NCI-H1048 (cell line): ENCODE measurements at places on chromosomes 2 and 18.

- no peak for DNase-seq
Observed at GRCh38 chr2:236505648-236506047, 64.0 kb upstream of the ACKR3 start.

DNA sequence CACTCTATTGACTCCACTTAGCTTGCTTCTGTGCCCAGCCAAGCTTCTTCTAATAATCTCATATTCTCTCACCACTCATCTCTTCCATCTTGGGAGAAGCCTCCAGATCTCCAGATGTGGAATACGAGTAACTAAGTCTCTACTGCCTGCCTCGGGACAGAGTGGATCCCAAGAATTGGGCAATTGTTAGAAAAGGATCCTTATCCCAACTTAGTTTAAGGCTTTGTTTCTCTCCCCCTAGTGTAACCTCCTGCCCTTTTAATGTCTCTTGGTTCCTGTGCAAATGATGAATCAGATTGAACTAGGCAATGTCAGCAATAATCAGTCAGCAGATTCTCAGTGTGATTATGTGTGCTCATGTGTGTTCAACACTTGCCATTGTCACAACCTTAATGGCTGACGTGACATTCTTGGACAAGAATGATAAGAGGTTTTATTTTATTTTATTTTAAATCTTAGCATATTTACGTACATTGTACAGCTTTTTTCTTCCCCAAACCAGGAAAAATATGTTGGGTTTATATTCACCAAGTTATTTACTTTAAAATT is 59.7 kb downstream of the MYO3B start:
- no peak for DNase-seq

DNA sequence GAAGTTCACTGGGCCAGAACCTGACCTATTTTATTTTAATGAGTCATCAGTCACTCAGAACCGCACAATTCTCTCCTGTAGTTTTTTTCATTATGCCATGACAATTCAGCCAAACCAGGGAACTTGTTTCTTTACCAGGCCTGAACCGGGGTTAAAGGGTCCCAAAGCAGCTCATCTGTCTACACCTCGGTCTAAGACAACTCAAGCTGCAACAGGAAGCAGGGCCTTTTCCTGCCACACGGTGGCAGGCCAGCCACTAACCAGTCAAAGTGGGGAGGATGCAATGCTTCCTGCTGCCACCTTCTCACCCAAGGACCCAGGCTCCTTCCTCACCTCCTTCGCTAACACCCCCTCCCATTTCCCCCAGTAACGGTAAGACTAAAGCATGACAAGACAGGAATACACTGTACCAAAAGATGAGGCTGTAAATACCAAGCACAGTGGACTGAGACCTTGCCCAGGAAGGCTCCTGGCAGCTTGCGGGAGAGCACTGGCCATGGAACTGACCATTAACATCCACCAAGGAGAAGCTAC is 56.7 kb upstream of the ACKR3 start:
- DNase-seq = no peak

GRCh38 chr2:164967781-164968228 is 12.5 kb upstream of the SLC38A11 start:
- no peak for DNase-seq

DNA sequence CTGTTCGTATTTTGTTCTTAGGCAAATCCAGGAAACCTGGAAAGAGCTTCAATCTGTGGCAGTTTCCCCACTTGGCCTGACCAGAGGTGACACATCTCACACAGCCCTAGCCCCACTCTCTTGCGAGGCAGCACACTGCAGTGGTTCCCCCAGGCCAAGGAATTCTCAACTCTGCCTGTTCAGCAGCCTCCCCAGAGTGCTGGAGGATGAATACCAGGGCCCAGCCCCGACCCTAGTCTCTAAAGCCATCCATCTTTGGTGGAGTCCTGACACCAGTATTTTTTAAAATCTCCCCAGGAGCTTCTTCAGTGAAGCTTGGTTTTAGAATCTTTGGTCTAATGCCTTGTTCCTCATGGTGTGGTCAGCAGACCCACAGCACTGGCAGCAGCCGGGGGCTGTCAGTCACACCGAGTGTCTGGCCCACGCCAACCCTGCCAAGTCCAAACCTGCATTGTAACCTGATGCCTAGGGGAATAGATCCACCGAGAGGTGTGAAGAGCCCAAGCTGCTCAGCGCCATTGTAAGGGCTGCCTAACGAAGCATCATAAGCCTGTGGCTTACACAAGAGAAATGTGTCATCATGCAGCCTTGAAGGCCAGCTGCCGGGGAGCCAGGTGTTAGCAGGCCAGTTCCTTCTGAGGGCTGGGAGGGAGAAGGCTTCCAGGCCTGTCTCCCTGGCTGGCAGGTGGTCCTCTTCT is 428.7 kb upstream of the ID2 start:
- no peak for DNase-seq

DNA sequence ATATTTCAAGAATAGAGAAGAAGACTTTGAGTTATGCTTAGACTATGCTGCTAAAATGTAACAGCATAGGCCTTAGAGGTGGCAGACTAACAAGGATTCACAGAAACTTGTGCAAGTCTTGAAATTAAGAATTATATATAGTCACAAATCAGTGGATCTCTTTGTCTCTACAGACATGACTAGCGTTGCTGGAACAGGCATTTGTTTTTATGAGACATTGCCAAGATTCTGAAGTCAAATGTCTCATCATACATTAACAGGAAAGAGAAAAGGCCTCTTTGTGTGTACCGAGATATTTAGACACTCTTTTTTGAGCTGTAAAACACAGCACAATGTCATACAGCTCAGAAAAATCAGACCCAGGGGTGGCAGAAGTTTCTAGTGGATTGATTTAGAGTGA is 207.1 kb downstream of the TMX3 start:
- no peak for DNase-seq

DNA sequence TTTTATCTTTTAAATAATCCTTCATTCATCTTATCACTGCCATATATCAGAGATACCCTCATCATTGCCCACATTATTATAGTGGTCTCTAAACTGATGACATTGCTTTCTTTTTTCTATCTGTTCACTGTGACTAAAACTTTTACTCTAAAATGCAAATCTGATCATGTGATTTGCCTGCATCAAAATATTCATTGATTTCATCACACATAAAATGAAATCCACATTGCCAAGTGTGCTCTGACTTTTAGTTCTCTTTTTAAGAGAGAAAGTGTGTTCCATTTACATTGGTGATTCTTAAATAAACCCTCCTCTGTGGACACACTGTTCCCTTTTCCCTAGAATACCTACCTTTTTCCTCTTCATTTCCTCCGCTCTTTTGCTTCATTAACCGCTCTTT is 7.5 kb downstream of the REL start:
- DNase-seq = no peak

DNA sequence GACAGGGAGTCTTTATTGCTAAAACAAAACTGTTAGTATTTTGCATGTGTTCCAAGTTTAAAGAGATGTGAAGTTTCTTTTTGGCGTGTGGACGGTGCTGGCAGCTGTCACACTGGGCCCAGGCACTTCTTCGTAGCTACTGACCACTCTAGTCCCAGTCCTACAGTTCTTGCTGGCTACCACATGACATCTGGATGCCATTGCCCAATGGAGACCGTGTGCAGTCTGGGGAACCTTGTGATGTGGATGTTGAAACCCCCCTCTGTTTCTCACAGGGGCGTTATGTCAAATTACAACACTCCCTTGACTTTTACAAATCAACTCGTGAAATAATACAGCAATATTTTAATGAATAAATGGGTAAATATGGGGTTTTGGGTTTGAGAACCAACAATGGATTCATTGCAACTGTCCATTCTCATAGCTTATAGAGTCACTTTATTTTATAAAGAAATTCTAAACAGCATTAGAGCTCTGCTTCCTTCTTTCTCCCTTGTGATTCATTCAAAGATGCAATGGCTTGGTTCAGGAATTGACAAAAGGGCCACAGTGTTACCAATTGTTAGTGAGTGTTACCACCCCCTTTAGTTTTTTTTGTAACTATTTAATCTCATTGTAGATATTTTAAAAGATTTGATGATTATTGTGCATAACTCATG is 1.2 kb downstream of the GPD2 start:
- DNase-seq = no peak

- peak; percentile 38 for DNase-seq
Observed at GRCh38 chr2:121075006-121075551, 209.9 kb downstream of the TFCP2L1 start.

- no peak for DNase-seq
Observed at GRCh38 chr2:238974081-238974480, 126.2 kb downstream of the TWIST2 start.

DNA sequence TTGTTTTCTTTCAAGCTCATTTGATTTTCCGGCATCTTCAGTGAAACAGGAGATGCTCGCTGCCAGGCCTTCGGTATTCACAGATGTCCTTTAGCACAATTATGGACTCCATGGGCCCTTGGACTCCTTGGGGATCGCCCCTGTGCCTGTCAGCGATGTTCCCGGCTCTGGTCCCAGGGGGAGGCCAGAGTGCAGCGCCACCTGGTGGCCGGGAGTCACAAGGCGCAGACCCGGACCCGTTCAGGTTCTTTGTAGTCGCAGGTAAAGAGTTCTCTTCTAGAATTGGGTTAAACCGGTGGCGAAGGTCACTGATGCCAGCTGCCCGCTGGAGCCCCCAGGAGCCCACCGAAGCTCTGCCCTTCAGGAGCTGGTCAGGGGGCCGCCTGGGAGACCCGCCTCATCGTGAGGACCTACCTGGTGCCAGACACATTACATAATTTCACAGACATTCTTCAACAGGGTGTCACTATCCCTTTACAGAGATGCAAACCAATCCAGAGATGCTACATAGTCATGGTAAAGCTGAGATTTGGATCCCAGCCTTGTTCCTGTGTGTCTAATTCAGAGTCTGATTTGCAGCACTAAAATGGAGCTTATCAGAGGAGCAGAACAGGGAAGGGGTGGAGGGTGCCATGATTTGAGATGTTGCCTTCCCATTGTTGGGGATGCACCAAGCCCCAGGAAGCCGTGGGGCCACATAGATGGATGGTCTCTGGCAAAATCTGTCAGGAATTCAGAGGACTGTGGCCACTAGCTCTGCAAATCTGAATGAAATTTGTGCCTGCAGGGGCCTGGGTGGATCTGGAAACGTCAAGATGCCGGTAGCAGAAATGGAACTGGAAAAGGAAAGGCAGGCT is 6.0 kb upstream of the INPP5D start:
- DNase-seq = peak; percentile 7

DNA sequence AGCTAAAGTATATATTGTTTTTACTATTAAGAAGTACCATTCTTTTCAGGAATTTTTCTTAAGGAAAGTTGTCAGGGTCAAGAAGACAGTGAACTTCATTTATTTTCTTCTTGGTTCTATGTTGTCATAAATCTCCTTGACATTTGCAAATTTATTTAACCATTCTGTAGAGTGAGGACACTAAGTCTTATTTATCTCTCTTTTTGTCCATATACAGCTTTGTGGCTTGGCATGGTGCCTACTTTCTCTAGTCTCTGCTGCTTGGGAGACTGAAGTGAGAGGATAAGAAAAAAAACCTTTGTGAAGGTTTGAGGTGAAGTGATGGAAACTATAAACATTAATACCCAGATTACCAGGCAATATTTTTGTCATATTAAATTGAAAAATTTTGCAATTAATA is 1389.4 kb downstream of the SUCLG1 start:
- DNase-seq = no peak

DNA sequence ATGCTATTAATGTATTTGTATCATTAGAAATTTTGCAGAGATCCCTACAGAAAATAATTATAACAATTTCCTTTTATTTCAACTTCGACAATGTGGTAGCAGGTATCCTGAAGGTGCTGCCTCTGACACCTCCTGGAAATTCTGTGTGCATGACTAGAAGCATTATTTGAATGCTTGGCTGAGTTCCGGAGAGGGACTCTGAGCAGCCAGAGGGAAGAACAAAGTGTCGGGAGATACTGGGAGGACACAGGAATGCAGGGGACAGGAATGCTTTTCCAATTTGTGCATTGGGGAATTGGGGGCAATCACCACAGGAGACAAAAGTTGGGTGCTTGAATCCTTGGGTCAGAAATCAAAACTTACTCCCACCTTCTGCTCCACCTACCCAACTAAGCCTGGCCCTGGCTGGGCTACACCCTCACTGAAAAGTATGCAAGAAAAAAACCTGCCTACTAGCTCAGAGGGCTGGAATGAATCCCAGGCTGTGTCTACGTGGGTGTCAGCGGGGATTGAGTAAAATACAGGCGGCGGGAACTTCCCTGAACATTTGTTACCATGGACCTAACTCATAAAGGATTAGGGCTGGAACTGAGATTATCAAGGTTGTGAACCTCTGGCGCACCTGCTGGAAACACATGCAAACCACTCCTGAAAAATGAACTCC is 299.3 kb downstream of the SOX11 start:
- DNase-seq = no peak

GRCh38 chr2:196268538-196269338 is 97.4 kb upstream of the STK17B start:
- DNase-seq = no peak

DNA sequence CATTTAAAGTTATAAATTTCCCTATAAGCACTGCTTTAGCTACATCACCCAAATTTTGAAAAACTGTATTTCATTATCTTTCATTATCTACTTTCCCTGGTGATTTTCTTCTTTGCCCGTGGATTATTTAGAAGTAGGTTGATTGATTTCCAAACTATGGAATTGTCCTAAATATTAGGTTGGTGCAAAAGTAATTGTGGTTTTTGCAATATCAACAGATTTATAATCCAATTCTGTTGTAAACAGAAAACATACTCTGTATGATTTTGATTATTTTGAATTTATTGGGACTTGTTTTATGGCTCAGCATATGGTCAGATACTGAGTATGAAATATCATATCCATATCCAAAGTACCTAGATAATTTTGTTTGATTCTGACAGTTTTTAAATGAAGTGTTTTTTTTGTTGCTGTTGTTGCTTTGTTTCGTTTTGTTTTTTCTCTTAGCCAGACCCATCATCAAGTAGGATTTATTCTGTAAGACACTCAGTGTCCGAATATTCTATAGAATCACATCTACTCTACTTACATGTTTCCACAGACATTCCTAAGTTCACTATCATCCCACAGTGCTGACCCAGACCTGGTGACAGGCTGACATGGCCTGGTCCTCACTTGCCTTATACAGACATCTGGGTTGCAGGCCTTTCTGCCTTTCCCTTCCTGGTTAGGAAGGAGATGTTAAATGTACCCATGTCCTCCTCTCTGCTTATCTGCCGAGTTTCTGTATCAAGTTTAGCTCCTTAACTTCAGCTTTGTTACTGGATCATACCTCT is 2.1 kb upstream of the TRABD2A start:
- DNase-seq = no peak

- no peak for DNase-seq
Observed at GRCh38 chr2:109231996-109232705, 103.1 kb downstream of the SH3RF3 start.

GRCh38 chr2:166960702-166961270 is 72.5 kb downstream of the XIRP2 start:
- DNase-seq = no peak

DNA sequence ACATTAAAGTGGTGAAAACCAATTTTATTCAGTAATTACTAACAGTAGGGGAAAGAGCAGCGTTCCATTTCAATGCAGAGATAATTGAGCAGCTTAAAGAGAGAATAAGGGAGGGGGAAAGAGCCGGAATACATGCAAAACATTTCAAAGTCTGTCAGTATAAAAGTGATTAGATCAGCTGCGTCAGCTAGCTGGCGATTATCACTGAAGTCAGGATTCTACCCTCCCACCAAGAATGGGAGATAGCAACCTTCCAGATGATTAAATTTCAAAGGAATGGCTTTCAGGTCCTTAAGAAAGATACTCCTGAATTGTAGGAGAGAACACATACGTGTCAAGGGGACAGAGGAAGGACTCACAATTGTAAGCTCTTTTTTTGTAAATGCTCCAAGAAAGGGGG is 2.7 kb upstream of the ZC3H6 start:
- DNase-seq = no peak
